ENCODE measurements at places on chromosomes 4 and X.

GRCh38 chr4:84503495-84504437, 4.7 kb upstream of the NKX6-1 start:
- no peak for DNase-seq

GRCh38 chr4:78207951-78208350, 150.8 kb downstream of the FRAS1 start:
- no peak for DNase-seq

- DNase-seq = no peak
Observed at GRCh38 chr4:20323991-20324390, 72.3 kb downstream of the SLIT2 start.

GRCh38 chrX:21295246-21295820, 78.9 kb upstream of the CNKSR2 start:
- DNase-seq = no peak

GRCh38 chr4:42395595-42395994, 1.7 kb upstream of the SHISA3 start:
- no peak for DNase-seq

DNA sequence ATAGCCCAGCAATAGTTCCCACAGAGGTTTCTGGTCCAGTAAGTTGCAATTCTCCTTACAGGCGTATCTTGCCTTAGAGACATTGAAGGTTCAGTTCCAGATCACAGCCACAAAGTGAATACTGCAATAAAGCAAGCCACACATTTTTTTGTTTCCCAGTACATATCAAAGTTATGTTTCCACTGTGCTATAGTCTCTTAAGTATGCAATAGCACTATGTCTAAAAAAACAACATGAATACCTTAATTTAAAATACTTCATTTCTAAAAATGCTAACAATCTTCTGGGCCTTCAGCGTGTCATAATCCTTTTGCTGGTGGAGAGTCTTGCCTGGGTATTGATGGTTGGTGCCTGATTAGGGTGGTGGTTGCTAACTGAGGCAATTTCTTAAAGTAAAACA, 659.1 kb downstream of the GRID2 start:
- DNase-seq = no peak

Measured in activated CD8-positive, alpha-beta memory T cell treated with anti-CD3 and anti-CD28 coated beads for 1 hour (primary cell).